GM12878 (cell line): ENCODE measurements at places on chromosomes 6 and 20. TPM values are rescaled to one million over a fixed set of nuclear protein-coding genes. Genes with fewer than 3 reads are reported as not detected.
A peak's percentile ranks its signal among the peaks of the same experiment; 100 is the strongest.

GRCh38 chr6:159701413-159701999 lies 8.5 kb upstream of the SOD2 start:
- no peak for DNase-seq

GRCh38 chr6:121897337-121897760 lies 461.9 kb downstream of the GJA1 start:
- no peak for DNase-seq

The ZNF831 gene
- total RNA-seq, result 0.85 and 0.97 TPM in 2 replicates

GRCh38 chr6:51398064-51398705 lies 579.5 kb downstream of the TFAP2B start:
- DNase-seq, result peak; percentile 24

GRCh38 chr20:51696304-51697071 lies 71.7 kb downstream of the ATP9A start:
- no peak for DNase-seq

- DNase-seq, result no peak
Observed at GRCh38 chr20:22561965-22562577, 22.3 kb downstream of the FOXA2 start.

- DNase-seq, result no peak
Observed at GRCh38 chr20:35726842-35727711, 15.0 kb downstream of the RBM39 start.

The IRF4 gene
- 495 and 498 TPM in 2 replicates for total RNA-seq

GRCh38 chr6:7758456-7758855 lies 32.6 kb downstream of the BMP6 start:
- DNase-seq, result no peak

GRCh38 chr6:26065952-26066380 lies 21.3 kb upstream of the HFE start:
- DNase-seq, result peak; percentile 73
